Body of pancreas (tissue), 4 donors: ENCODE measurements at places on chromosomes 16 and 17.
A peak's percentile ranks its signal among the peaks of the same experiment; 100 is the strongest.

DNA sequence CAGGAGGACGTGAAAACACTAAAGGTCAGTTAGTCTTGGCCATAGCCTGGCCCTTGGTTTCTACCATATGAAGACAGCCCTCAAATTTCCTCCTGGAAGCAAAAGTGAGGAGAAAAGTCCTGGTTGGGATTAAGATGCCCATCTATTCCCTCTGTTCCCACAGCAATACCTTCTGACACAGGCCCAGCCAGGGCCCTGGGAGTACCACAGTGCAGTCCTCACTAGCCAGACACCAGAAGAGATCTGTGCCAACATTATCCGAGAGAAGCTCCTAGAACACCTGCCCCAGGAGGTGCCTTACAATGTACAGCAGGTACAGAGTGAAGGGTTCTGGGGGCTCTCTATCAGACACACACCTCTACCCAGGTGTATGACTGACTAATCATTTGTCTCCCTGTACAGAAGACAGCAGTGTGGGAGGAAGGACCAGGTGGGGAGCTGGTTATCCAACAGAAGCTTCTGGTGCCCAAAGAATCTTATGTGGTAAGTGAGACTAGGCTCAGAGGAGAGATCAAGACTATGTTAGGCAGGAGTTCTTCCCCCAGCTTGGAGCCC lies 4.1 kb downstream of the ERAL1 start:
- peaks cover 16% of the 10 kb centered on the region for H3K36me3 ChIP-seq
- peaks cover 12% of the 10 kb centered on the region for H3K4me1 ChIP-seq
- no peak overlapping the region for H3K4me3 ChIP-seq
- DNase-seq = no peak
- H3K27me3 ChIP-seq = no peaks in the 10 kb centered on the region

DNA sequence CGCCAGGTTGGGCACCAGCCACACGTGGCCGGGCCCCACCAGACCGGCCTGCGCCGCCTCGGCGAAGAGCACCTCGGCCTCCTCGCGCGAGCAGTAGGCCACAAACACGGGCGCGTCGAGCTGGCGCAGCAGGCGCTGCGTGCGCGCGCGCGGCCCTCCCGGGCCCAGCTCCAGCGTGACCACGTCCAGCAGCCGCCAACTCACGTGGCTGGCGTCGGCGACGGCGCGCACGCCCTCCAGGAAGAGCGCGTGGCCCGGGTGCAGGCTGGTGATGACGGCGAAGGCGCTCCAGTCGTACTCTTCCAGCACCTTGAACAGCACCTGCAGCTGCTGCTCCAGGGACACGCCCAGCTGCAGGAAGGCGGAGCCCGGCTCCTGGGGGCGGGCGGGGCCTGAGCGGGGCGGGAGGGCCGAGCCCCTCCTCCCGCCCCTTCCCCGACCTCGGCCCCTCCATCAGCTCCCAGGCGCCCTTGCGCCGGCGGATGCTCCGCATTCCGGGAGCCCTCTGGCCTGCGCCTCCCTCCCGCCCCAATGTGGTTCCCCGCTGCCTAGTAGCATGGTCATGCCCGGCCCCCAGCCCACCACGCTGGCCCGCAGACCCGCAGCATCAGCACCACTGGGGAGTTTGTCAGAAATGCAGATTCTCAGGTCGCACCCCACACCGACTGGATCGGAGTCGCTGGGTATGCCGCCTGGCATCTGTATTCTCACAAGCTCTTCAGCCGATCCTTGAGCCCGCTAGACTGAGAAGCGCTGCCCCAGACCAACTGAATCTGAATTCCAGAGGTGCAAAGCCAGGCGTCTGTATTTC lies 7.2 kb downstream of the GRIN2C start:
- H3K4me3 ChIP-seq = no peak overlapping the region
- H3K4me1 ChIP-seq = peaks cover 10% of the 10 kb centered on the region
- H3K27me3 ChIP-seq = peaks cover 26% of the 10 kb centered on the region

DNA sequence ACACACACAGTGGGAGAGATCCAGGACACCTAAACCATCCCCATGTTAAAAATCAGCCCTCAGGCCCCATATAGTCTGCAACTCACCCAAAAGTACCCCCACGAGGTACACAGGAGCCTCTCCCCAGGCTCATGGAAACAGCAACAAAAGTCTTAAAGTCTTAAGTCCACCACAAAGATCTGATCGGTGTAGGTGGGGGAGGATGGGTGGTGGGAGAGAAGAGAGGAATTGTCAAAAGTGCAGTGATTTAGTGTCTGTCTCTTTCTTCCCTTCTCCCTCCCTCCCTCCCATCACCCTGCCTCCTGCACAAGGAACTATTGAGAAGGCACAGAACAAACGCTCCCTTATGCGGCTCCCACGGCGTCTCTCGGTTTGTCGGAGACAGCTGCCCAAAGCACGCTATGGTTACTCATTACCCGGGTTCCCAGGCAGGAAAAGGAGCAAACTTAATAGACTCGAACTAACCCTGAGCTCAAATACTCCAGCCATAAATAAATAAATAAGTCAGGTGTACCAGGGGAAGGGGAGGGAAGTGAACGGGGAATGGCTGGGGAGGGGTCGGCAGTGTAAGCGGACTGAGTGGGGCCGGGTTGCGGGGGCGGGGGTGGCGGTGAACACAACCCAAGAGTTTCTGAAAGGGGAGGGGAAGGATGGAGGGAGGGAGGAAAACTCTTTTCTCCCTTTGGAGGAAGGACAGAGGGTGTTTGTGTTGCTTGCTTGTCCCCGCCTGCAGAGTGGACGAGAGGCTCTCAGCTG lies 477.4 kb downstream of the SLC39A11 start:
- H3K4me1 ChIP-seq = peaks cover 50% of the 10 kb centered on the region
- no peak overlapping the region for H3K4me3 ChIP-seq

DNA sequence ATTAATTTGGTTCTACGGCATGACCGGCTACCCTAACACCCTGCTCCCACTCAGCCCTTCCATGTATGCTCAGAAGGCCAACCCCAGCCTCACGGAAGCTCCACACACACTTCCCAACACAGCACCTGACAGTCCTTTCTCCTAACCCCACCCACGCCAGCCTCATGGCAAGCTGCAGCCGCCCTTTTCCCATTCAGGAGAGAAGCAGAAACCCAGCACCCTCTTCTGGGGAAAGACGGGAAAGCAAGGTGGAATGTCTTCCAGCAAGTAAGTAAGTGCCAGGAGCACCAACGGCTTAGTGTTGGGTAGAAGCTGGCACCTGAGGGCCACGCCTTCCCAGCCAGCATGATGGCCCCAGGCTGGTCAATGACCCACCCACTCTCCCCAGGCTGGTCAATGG lies 32.1 kb downstream of the ABR start:
- no peaks in the 10 kb centered on the region for H3K36me3 ChIP-seq
- H3K4me3 ChIP-seq = no peak overlapping the region
- DNase-seq = peak; percentile 56
- no peak overlapping the region for H3K27ac ChIP-seq
- no peaks in the 10 kb centered on the region for H3K4me1 ChIP-seq

- no peak for DNase-seq
- peaks cover 6% of the 10 kb centered on the region for H3K4me1 ChIP-seq
- H3K36me3 ChIP-seq = no peaks in the 10 kb centered on the region
- no peak overlapping the region for H3K27ac ChIP-seq
These were observed 119.5 kb downstream of the NTN1 start for GRCh38 chr17:9140550-9141424.

DNA sequence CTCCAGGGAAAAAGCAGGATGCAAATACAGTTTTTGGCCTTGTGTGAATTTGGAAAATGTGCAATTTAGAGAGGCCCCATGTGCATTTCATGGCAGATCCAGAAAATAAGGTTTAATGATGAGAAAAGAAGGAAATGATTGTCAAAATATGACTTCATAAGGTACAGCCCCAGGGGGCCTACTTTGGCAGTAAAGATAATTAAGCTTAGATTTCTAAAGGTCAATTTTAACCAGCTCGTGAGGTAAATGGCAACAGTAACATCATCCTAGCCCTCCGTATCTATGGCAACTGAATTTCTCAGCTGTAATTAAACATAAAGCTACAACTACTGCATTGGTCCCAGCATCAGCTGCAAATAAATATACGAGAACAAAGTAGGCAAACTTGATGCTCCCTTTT lies 30.0 kb upstream of the PRSS54 start:
- H3K27me3 ChIP-seq = no peaks in the 10 kb centered on the region
- H3K27ac ChIP-seq = no peak overlapping the region
- no peak overlapping the region for H3K4me3 ChIP-seq
- H3K36me3 ChIP-seq = no peaks in the 10 kb centered on the region
- DNase-seq = no peak
- no peaks in the 10 kb centered on the region for H3K4me1 ChIP-seq

DNA sequence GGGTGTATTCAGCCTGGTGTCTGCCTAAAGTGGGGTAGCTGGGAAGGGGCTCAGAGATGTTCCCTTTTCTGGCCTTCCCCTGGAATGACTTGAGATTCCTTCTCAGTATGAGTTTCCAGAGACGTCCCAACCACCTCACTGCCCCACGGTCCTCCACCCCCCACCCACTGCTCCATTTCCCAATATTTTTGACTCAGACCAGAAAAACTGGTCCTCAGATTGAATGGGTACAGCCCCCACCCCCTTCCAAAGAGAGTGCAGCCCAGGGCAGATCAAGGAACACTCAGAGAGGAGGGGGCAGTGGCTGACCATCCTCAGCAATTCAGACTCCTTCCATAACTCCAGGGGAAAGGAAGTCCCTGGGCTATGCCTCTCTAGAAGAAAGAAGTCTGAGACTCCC lies 3.2 kb downstream of the ACLY start:
- H3K27me3 ChIP-seq = no peaks in the 10 kb centered on the region
- H3K4me1 ChIP-seq = peaks cover 61% of the 10 kb centered on the region
- peaks cover 16% of the 10 kb centered on the region for H3K36me3 ChIP-seq
- no peak overlapping the region for H3K27ac ChIP-seq

- H3K36me3 ChIP-seq = no peaks in the 10 kb centered on the region
- no peak overlapping the region for H3K4me3 ChIP-seq
- H3K27ac ChIP-seq = no peak overlapping the region
- H3K27me3 ChIP-seq = no peaks in the 10 kb centered on the region
- peaks cover 6% of the 10 kb centered on the region for H3K4me1 ChIP-seq
These were observed 118.4 kb upstream of the CDC42EP4 start for GRCh38 chr17:73430165-73430680.

DNA sequence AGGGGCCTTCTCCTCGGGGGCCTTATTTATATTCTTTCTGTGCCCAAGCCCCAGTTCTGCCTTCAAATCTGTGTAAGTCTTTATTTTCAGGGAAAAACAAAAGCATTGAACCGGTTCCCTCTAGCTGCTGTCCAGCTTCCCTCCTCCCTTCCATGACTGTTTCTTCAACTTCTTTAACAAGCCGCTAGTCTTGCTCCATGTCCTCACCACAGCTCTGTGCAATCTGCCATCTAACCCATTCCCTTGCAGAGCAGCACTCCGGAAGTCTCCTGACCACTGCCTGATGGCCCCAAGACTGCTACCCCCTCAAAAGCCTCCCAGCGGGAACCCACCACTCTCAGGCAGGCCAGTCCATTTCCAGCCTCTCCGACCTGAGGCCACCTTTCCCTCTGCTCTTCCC lies 16.9 kb downstream of the EMC8 start:
- H3K4me3 ChIP-seq = no peak overlapping the region
- H3K27ac ChIP-seq = no peak overlapping the region
- DNase-seq = no peak
- peaks cover 16% of the 10 kb centered on the region for H3K36me3 ChIP-seq
- peaks cover 11% of the 10 kb centered on the region for H3K4me1 ChIP-seq
- no peaks in the 10 kb centered on the region for H3K27me3 ChIP-seq

DNA sequence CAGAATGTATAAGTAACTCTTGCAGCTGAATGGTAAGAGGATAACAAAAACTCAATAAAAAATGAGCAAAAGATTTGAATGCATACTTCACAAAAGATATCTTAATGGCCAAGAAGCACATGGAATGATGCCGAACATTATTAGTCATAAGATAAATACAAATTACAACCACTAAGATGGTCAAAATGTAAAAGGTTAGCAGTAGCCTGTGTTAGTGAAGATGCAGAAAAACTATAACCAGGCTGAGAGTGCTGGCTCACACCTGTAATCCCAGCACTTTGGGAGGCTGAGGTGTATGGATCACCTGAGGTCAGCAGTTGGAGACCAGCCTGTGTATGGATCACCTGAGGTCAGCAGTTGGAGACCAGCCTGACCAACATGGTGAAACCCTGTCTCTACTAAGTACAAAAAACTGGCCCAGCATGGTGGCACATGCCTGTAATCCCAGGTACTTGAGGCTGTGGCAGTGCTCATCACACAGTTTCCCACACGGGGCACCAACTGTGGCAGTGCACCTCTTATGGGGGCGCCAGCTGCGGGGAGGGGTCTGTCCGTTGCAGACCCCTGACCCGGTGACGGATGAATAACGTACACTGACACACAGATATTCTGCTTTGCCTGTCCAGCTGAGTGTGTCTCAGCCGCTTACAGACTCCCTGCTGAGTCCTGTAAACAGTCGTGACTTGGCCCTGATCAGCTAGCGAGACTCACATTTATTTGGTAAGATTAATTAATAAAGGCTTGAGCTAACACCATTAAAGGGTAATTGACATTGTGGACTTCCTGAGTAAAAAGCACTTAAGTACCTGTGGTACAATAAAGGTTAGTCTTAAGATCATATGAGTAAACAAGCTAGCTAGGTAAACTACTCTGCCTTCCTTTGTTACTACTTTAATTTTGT lies 45.7 kb upstream of the FAM20A start:
- no peaks in the 10 kb centered on the region for H3K27me3 ChIP-seq
- no peak overlapping the region for H3K4me3 ChIP-seq
- DNase-seq = no peak
- no peak overlapping the region for H3K27ac ChIP-seq

- no peak overlapping the region for H3K4me3 ChIP-seq
- no peaks in the 10 kb centered on the region for H3K4me1 ChIP-seq
- DNase-seq = no peak
- H3K36me3 ChIP-seq = peaks cover 44% of the 10 kb centered on the region
These were observed 21.0 kb downstream of the CNP start for GRCh38 chr17:41987642-41988041.

DNA sequence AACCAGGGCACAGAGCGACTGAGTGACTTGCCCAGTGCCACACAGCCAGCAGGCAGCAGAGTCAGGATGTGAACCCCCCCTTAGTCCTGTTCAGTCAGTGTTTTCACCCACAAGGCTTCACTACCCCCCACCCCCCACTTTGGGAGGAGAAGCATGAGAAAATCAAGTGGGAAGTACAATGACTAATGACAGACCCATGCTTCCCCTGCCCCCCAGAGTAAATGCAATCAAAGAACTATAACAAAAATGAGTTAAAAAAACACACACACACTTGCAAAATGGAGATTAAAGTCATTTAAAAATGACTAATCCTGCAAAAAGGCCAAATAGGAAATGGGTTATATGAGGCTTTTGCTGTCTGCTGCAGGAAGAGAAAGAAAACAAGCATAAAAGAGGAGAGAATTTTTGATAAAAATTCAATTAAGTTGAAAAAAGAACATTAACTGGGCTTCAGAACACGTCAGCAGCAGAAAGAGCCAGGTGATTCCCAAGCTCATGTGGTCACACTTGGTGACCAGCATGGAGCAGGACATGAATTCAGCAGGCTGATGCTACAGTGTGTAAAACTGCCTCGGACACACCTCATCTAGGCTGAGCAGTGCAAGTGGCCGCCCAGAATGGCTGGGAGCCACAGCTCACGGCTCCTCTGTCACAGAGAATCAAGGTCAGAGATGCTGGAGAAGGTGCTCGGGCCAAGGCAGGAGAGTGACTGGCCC lies 212.3 kb downstream of the ZNF423 start:
- no peaks in the 10 kb centered on the region for H3K27me3 ChIP-seq
- DNase-seq = no peak
- H3K4me1 ChIP-seq = no peaks in the 10 kb centered on the region
- H3K36me3 ChIP-seq = no peaks in the 10 kb centered on the region
- H3K4me3 ChIP-seq = no peak overlapping the region
- no peak overlapping the region for H3K27ac ChIP-seq
